Hindlimb muscle (tissue), 1 donor: ENCODE measurements at places on chromosomes 4 and X. TPM values are rescaled to one million over a fixed set of nuclear protein-coding genes. Genes with fewer than 3 reads are reported as not detected.

DNA sequence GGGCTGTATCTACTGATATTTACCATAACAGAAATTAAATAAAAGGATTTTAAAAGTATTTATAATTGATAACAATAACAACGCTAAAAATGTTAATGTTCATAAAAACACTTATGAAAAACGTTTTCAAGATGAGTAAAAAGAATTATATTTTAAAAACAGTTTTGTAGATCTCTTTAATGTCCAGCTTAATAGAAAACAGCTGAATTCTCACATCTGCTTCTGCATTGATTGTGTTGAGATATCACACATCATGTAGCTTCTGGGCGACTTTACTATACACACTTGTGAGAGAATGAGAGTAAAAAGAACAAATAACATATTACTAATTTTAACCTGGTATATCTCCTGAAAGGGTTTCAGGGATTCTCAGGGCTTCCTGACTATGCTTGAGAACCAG is 83.6 kb downstream of the NCAPG start:
- DNase-seq, result no peak

DNA sequence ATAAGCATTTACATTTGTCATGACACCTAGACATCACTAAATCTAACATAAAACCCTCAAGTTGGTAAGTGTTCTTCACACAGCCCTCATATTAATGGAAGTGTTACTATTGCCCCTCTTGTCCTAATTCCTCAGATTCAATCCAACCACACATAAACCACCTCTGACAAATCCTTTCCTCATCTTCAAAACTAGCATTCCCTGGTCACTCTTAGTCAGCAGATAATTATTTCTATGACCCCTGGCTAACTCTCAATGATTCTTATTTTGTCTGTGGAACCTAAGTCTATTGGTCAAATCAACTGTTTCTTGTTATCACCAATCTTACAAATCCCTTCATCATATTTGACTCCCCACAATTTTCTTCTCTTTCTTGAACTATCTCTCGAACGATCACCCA is 168.6 kb downstream of the PPP3CA start:
- no peak for DNase-seq

- no peak for DNase-seq
Measured at GRCh38 chrX:136619899-136620505, 28.0 kb upstream of the CD40LG start.

- DNase-seq, result no peak
Measured at GRCh38 chr4:51930557-51930956, 87.6 kb downstream of the DCUN1D4 start.

DNA sequence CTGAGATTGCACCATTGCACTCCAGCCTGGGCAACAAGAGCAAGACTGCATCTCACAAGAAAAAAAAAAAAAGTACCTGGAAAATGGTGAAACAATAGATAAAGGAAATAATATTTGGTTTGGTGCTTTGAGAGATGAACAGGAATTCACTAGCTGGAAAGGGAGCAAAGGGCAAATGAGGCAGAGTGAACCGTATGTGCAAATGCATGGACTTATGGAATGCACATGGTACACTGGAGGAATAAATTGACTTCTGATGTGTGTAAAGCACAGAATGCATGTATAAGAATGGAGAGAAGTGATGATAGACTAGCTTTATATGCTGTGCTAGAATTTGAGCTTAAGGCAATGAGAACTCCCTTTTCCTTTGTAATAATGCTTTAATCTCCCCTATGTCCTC is 413.3 kb downstream of the SPRY1 start:
- DNase-seq, result no peak

DNA sequence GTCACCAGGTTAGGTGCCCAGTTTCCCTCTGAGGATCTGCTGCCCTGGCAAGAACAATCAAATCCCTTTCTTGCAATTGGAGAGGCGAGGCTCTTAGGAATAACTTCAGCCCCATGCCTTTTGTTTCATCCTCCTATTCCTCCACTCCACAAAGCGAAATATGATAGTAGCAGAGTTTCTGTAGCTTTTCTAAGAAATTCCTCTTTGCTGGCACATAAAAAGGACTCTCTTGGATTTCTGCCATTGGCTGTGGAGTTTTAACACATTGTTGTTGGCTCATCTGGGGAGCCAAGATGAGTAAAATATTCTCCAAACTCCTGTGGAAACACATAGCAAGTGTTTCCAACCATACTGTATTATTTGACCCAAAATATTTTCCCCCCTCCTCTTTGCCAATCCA is 11.0 kb upstream of the ADGRG2 start:
- DNase-seq, result peak; percentile 59

- DNase-seq, result no peak
Measured at GRCh38 chrX:34859191-34859590, 83.4 kb upstream of the FAM47B start.

Gene ESX1
- not detected for polyA plus RNA-seq

Gene TMEM184C
- polyA plus RNA-seq, result 19.4 TPM

Gene FOXR2
- polyA plus RNA-seq, result not detected

Gene NXF3
- not detected for polyA plus RNA-seq

Gene MAGEA2
- not detected for polyA plus RNA-seq

Gene PHEX
- 1.3 TPM for polyA plus RNA-seq
